ENCODE measurements at places on chromosomes 7 and 10.

DNA sequence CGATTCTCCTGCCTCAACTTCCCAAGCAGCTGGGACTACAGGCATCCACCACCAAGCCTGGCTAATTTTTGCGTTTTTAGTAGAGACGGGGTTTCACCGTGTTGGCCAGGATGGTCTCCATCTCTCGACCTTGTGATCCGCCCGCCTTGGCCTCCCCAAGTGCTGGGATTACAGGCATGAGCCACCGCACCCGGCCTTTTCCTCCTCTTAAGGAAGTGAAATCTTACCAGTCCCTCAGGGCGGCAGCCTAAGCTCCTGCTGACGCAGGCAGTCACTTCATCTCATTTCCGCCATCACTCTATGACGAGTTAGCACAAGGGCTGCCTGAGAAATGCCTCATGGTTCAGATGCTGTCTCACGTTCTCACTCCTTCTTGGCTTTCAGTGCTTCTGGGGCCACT lies 246.0 kb upstream of the SHH start:
- DNase-seq, result no peak

- DNase-seq, result no peak
Observed at GRCh38 chr7:107972075-107972482, 30.9 kb downstream of the LAMB1 start.

DNA sequence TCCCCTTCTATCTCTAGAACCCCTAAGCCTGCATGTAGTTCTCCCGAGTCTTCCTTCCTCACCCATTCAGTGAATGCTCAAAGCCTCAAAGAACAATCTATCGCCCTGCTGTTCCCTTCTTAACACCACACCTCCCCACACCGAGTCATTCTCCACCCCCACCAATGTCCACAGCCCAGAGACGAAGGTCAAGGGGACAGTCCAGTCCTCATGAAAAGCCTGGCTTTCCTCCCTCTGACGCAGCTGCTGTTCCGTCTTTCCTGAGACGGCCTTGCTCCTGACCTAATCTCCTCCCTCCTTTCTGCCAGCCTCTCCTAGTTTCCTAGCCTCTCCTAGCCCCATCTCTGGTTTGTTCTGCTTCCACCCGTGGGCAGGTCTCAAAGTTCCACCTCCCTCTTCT lies 9.2 kb downstream of the MOSPD3 start:
- DNase-seq, result no peak

DNA sequence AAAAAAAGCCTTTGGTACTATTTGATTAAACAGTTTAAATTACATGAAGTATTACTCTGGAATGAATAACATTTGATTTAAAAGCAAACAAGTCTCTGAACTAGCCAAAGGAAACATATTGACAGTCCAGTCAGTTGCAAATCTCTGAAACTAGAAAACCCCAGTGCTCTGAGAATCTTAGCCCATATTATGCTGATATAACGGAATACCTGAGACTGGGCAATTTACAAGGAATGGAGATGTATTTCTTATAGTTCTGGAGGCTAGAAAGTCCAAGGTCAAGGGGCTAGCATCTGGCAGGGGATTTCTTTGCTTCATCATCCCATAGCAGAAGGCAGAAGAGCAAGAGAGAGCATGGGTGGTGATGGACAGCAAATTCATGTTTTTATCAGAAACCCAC lies 21.7 kb upstream of the FKBP9 start:
- DNase-seq, result no peak

DNA sequence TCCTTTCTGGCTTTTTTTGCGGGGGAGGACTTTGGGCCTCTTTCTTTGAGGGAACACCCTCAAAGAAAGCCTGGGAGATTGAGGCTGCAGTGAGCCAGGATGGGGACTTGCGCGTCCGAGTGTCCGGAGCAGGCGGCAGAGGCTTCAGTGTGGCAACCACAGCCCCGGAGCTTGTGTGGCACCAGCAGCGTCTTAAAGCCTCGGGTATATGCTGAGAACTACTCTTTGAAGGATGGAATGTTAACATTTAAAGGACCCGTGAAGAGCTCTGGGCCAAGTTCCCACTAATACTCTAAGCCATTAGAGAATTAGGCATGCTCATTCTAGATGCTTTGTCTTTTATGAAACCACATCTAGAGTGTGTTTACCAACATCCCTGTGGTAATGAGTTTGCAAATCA lies 168.2 kb downstream of the SEPTIN7 start:
- no peak for DNase-seq

DNA sequence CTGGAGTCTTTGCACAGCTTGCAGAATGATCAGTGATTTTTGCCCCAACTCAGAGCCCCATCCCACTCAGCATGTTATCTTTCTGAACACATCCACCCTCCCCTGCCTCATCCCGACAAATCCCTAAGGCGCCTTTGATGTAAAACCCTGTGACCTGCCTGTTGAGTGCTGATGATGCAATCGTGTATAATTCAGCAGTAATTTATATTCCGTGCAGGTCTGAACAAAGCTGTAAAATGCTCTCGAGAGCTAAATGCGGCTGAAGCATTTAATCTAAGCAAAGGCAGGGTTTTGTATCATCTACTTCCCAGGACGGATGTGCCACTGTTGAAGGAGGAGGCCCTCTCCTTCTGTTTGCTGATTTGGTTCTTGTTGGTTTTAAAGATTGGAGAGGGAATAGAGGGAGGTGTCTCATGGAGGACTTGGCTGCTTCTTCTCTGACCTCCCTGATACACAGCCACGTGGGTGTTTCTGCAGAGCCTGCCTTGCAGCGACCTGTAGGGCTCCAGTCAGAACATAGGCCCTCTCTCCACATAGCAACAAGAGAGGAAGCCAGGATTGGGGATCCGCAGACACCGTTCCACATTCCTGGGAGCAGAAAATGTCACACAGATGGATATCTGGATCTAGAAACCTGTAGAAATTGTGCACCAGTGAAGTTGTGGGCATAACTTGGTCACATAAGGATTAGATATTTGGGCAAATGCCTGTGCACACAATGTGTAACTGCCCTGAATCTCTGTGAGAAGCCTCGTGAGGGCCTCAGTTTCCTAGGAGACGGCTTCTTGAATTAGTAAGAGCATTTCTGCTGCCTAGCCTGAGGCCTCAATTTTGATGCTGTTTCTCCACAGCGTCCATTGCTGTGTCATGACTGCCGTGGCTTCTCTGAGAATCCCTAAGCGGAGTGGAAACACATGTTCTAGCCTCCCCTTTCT lies 90.2 kb upstream of the AGK start:
- DNase-seq, result no peak

DNA sequence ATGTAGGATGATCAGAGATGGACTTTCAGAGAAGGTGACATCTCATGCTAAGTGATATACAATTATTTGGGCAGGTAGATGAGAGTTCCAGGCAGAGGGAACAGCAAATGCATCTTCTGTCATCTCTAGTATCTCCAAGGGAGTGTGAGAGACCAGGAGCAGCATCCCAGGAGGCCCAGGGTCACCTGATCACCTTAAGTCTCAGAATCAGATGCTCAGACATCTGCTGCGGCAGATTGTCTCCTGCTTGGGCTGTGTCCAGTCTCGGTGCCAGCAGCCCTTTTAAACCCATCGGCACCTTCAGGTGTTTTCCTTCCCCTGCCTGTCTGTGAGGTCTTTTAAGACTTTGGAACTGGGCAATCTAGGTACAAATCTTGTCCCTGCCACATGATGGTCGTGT lies 690.6 kb downstream of the LRMDA start:
- no peak for DNase-seq

DNA sequence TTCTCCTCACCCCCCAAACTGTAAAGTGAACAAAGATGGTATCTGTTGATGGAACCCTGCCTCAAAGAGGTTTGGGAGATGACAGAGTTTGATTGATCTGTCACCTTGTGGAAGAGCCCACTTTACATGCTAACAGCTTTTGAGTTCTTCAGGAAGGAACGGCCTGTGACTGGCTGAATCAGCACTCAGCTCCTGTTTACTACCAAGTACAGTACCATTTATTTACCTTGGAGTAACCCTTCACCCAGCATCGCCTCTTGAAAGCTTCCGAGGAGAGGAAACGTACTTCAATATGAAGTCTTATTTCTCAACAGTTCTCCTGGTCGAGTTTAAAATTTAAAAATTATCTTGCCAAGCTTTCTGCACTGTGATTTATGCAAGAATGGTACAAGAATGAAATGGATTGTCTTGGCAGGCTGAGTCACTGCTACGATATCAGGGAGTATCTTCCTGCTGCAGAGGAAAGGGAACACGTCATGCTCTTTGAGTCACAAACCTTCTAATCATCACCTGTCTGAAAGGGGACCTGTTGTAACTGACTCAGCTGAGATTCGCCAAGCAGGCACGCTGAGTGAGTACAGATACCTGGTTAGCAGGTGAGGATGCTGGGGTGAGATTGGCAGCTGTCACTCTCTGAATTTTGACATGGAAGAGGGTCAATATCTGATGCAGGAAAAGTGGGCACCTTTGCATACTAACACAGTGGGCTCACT lies 30.1 kb downstream of the KLF6 start:
- no peak for DNase-seq

GRCh38 chr7:75813781-75814236 lies at the start of gene CCL24:
CCL24 (minus strand) TSS chr7:75813806; CDS start chr7:75813715, 91 bp downstream.
- DNase-seq, result no peak

- DNase-seq, result no peak
Observed at GRCh38 chr10:113458451-113458850, 94.4 kb upstream of the HABP2 start.

- no peak for DNase-seq
Observed at GRCh38 chr7:93985101-93985500, 19.1 kb downstream of the BET1 start.

DNA sequence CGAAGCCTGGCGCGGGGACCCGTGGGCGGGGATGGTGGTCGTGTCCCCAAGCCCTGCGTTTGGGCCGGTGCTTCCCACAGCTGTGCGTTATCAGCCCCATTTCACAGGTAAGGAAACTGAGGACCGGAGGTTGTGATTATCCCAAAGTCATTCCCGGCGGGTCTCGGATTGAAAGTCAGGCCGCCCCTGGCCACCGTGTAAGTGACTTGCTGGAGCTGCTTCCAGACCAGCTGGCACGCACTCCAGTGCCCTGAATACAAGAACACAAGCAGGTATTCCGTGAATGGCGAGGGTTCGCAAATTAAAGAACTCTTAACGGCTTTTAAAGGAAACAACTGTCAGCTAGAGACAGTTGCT lies 675 bp upstream of the ATE1 start:
- peak; percentile 8 for DNase-seq
